ENCODE measurements at places on chromosomes 3 and 15. TPM values are rescaled to one million over a fixed set of nuclear protein-coding genes. Genes with fewer than 3 reads are reported as not detected.

- DNase-seq = no peak
Observed at GRCh38 chr3:172221547-172221946, 182.2 kb downstream of the FNDC3B start.

- no peak for DNase-seq
Observed at GRCh38 chr15:63035977-63036376, 6.6 kb upstream of the TPM1 start.

GRCh38 chr15:89383365-89384175, 48.9 kb upstream of the POLG start:
- no peak for DNase-seq

GRCh38 chr3:147421184-147421912, 12.2 kb downstream of the ZIC1 start:
- DNase-seq = no peak

Gene CD80
- total RNA-seq = 0.24 TPM

GRCh38 chr3:97646932-97647331, 117.6 kb upstream of the ARL6 start:
- no peak for DNase-seq

GRCh38 chr3:131995891-131996290, 38.9 kb downstream of the CPNE4 start:
- no peak for DNase-seq

GRCh38 chr3:133938770-133939462, 43.2 kb upstream of the RAB6B start:
- DNase-seq = no peak

DNA sequence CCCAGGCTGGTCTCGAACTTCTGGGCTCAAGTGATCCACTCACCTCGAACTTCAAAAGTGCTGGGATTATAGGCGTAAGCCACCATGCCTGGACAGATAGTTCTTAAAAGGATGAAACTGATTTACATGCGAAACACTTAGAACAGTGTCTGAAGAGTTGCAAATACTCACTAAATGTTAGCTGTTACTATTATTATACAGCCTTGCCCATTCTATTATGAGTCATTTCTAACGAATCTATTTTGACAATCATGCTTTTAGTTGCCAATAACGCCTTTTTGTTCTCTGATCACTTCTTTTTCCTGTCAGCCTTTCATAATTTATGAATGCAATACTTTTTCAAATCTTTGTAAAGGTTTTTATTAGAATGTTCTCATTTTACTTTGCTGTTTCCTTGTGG, 112.7 kb downstream of the SNRK start:
- DNase-seq = no peak

Gene GP9
- total RNA-seq = 0.48 TPM

GRCh38 chr15:95559875-95560394, 770.6 kb upstream of the NR2F2 start:
- DNase-seq = peak; percentile 86

Data from posterior vena cava (tissue), 2 donors.